ENCODE measurements at places on chromosomes 1 and 21.

DNA sequence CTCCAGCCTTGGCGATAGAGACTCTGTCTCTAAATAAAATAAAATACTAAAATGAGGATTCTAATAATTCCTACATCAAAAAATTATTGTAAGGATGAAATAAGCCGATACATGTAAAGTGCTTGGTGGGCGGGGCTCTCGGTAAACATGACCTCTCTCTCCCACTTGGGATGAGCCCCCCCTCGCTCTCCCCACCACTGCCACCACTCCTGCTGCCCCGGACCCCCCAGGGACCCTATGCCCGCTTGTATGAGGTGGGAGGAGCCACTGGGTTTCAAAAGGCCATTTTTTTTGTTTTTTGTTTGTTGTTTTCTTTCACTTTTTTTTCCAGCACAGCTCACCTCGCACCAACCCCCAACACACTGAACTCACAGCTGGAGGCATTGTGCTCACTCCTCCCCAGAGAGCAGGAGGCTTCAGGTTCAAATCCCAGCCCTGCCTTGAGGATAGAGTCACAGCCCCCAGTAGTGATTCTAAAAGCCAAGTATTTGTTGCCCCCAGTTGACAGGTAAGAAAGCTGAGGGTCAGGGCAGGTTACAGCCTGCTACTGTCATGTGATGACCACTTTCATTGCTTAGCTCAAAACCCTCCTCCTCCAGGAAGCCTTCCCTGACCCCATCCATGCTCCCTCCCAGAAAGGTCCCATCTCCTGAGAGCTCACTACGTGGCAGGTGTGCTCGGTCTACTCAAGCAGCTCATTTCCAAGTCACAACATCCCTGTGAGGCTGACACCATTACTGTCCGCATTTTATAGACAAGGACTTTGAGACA lies 4.2 kb downstream of the SDC3 start:
- DNase-seq, result no peak

DNA sequence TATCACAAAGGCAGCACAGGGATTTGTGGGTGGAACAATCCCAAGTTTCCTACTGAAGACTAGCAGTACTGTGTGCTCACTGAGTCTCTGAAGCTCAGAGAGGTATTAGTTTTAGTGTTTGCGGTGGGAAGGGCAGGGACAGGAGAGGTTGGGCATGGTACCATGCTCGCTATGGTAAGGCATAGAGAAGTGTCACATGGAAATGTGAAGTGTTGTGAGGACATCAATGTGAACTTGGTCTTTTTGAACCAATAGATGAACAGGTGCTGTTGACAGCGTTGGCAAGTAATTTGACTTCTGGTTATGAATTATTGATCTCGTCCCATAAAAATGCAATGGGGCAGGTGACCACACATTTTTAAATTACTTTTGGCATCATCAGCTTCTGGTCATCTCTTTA lies 55.8 kb upstream of the ADAMTS1 start:
- no peak for DNase-seq

- no peak for DNase-seq
Measured at GRCh38 chr1:59266180-59266926, 30.5 kb upstream of the FGGY start.

- DNase-seq, result no peak
Measured at GRCh38 chr1:15349133-15349532, 60.6 kb upstream of the EFHD2 start.

- DNase-seq, result no peak
Measured at GRCh38 chr1:43982808-43983207, 3.8 kb downstream of the B4GALT2 start.

GRCh38 chr1:37954316-37954971 lies 7.6 kb upstream of the INPP5B start:
- DNase-seq, result no peak

DNA sequence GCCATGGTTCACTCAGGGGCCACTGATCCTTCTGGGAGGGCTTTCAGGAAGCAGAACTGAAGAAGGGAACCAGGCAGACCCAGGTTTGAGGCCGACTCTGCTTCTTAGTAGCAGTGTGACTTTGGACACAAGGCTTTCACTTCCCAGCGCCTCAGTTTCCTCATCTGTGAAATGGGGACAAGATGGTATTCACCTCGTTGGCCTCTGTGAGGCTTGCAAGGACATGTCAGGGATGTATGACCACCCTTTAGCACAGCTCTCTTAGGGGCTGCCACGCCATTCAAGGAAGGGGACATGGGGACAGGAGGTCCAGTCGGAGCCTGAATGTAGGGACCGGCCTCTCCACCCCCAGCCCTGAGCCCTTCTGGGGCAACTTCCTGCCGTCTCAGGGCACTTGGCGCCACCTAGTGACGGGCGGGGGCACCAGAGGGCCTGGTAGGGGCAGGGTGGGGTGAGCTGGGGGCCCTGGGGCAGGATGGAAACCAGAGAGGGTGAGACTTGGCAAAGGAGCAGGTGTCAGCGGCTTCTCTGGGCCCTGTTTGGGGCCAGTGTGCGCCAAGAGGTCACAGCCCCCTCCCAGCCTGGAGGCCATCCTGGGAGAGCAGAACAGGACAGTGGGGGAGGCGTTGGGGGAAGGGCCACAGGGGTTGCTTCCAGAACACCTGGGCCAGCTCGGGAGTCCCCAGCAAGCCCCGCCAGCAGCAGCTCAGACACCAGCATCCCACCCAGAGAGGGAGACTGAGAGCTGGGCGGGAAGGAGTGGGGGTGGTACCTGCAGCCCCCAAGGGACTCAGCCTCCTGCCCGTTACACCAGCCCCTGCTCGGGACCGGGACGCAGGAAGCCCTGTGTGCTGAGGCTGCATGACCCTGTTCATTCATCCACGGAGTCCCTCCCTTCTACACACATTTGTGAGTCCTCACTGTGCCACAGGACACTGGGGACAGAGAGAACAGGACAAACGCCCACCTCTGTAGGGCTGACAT lies 102.5 kb upstream of the TARDBP start:
- DNase-seq, result no peak

GRCh38 chr1:221363039-221363438 lies 378.9 kb downstream of the DUSP10 start:
- no peak for DNase-seq

DNA sequence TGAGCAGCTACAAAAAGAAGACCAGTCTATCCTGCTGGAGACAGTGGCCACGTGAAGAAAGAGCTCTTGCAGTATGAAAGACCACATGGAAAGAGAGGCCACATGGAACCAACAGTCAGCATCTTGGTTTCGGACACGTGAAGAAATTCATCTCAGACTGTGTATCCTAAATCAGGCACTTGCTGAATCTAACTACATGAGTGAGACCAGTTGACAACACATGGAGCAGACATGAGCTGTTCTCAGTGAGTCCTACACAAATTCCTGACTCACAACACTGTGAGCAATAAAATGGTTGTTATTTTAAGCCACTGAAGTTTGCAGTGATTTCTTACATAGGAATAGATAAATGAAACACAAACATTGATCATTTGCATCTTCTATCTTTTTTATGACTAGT lies 2.4 kb upstream of the TAF1A start:
- no peak for DNase-seq

- no peak for DNase-seq
Measured at GRCh38 chr1:4700801-4701200, 46.4 kb downstream of the AJAP1 start.

DNA sequence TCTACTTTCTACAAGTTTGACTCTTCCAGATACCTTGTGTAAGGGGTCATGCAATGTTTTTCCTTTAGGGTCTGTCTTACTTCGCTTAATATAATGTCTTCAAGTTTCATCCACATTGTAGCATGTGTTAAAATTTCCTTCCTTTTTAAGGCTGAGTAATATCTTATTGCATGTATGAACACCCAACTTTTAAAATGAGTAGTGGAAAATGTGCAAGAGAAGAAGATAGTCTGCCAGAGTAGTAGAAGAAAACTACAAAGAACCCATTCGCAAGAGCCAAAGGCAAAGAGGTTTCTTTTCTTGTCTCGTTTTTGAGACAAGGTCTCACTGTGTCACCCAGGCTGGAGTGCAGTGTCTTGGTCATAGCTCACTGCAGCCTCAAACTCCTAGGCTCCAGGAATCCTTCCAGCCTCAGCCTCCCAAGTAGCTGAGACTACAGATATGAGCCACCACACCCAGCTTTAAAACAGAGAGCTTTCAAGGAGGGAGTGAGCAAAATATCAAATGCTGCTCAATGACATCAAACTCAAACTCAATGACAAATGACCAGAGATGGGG lies 9.4 kb downstream of the IL23R start:
- DNase-seq, result no peak

DNA sequence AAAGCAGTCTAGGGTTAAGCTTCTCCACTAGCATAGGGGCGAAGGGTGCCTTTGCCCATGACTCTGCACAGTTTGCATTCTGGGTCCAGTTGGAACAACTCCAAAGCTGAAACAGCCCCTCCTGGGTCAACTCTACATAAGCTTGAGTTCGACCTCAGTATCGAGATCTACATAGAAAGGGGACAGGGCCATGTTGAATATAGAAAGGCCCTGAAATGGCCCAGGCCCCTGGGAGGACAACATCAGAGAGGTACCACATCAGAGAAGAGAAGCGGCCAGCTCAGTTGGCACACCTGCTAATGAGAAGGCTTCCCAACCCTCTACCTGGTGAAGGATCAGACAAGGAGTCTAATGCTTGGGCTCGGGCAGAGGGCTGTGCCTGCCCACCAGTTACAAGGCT lies 1.6 kb downstream of the DENND2D start:
- DNase-seq, result no peak

- peak; percentile 27 for DNase-seq
Measured at GRCh38 chr1:226309398-226310244, 657 bp upstream of the LIN9 start.

GRCh38 chr1:155085504-155086127 lies 7.0 kb downstream of the EFNA3 start:
- peak; percentile 67 for DNase-seq

- no peak for DNase-seq
Measured at GRCh38 chr1:235313931-235314678, 13.9 kb downstream of the ARID4B start.

DNA sequence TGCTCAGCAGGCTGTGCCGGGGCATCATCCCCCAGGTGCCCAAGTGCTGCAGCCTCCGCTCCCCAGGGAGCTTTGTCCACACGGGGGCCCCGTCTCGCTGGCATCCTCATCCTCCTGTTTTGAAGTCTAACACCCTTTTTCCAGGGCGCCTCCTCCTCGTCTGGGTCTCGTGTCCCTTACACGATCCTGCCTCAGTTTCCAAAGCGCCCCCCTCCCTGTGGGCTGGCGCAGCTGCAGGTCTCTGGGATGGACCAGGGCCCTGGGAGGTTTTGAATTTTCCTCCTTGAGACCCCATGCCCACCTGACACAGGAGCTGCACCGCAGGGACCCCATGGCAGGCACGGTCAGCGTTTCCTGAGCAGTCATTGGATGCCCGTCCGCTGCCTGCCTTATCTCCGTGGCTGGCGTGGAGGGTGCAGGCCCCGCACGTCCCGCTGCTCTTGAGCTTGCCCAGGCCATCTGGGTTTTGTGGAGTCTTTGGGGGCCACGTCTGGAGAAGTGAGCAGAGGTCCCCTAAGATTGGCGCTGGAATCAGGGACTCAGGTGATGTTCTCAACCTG lies 37.4 kb upstream of the DIP2A start:
- no peak for DNase-seq

DNA sequence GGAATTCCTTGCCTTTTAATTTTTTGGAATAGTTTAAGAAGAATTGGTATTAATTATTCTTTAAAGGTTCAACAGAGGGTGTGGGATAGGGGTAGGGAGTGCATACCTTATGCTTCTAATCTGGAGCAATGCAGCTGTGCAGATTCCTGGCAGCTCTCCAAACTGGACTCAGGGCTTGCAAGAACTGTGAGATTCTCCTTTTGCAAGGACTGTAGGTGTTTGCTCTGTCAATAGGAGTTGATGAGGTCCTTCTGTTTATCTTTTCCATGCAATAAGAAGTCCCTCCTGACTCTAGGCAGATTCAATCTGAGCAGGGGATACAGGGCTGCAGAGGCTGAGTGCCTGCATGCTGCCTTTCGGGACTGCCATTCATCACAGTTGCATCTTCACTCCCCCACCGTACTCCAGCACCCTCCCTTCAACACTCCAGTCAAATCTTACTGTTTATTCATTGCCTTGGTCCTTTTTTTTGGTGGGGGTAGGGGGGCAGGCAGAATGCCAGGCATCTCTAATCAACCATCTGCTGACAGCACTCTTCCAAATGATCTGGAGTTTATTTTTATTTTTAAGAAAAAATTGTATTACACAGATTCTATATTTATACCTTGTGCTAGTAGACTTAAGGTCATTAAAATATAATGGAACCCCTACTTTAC lies 122.3 kb downstream of the DISC1 start:
- no peak for DNase-seq

- no peak for DNase-seq
Measured at GRCh38 chr1:149916193-149916897, 1.3 kb downstream of the SV2A start.

- DNase-seq, result no peak
Measured at GRCh38 chr1:207029701-207030521, 2.6 kb downstream of the C1orf116 start.

- no peak for DNase-seq
Measured at GRCh38 chr1:227733309-227733705, 1.8 kb downstream of the JMJD4 start.

DNA sequence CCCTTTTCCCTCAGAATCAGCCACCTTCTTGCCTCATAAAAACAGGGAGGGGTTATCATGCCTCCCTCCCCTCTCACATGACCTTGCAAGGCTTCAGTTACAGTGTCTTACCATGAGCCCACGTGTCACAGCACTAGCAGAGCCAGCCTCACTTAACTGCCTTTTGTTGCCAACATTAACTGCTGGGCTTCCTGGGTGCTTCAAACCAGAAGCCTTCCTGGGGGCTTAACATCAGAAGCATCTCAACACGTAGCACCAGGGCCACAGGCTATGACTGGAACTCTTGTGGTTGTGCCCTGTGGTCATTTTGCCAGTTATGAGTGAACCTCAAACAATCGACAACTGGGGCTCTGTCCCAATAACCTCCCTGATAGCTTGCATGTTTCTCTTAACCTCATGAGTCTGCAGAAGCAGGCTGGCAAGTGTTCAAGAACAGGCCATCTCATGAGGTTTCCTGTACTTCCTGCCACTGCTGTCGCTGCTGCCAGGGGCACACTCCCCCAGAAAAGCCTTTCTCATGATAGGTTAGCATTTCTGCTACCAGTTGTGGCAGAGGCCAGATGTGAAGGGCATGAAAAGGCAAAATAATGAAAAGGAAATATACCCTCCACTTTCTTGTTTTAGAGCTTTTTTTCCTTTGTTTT lies 132.2 kb downstream of the GLUL start:
- DNase-seq, result no peak

DNA sequence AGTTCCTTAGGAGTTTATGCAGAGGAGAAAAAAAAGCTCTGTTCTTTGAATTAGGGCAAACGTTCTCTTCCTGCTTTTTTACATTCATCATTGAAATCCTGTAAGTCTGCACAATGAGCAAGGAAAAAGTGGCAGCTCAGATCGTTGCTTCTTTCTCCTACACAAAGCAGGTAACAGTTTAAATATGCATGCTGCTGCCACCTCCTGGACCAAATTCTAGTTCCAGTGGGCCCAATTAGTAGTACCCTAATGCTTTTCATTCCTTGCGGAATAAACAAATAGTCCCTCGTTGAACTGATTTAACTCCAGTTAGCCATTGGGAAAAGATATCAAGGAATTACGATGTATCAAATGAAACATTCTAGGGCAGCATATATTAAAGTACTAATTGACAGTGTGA lies 20.1 kb downstream of the YTHDF2 start:
- DNase-seq, result no peak

GRCh38 chr1:18411820-18412641 lies 68.7 kb upstream of the KLHDC7A start:
- DNase-seq, result no peak

- DNase-seq, result no peak
Measured at GRCh38 chr1:55466921-55467320, 251.8 kb upstream of the USP24 start.

GRCh38 chr1:10598389-10598702 lies 123.6 kb downstream of the PEX14 start:
- no peak for DNase-seq

GRCh38 chr1:184557423-184558347 lies 170.9 kb downstream of the C1orf21 start:
- DNase-seq, result no peak

All from omental fat pad (tissue), 4 donors.